ENCODE measurements at places on chromosomes 3 and 15.

DNA sequence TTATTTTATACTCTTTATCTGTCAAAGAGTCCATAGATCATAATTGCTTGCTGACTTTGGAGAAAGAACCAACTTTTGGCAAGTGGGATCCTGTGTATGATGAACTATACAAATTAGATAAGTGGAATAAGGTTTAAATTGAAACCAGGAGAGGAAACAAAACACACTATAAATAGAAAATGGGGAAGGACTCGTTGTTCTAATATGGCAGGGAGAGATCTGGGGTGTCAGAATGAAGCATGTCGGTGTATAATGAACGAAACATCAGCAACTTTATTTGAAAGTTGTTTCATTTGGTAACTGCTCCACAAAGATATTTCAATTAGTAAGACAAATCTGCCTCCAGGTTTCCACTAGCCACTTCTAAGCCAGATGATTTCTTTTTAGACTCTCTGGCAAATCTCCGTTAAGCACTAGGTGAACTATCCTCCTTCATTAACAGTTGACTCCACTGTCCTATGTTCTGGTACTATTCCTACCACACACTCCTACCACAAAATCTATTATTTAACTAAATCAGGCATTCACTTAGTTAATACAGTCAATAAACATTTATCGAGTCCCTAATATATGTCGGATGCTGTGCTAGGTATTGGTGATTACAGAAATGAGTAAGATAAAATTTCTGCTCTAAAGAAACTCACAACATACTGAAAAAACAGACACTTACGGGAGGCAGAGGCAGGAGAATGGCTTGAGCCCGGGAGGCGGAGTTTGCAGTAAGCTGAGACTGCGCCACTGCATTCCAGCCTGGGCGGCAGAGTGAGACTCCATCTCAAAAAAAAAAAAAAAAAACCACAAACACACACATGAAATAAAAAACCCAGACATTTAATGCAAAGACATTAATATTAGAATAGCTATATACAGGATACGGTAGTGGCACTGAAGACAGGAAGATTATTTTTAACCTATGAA lies 20.1 kb downstream of the SLC15A2 start:
- DNase-seq = no peak

DNA sequence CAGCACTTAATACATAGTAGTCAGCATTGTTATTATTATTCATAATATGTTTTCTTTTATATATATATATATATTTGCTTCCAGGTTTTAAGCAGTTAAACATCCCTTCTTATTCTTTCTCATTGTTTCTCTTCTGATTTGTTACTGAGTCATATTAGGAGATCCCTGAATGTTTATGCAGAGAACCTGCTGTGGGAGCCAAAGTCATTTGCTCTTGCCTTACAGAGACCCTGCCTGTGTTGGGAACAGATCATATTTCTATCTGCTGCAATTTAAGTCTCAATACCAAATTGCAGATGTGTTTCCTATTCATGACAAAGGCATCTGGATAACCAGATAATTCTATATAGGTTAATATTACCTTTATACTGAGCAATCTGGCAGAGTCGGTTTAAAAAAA lies 323.0 kb upstream of the UMPS start:
- DNase-seq = no peak

GRCh38 chr3:7682822-7683229 lies 818.8 kb upstream of the LMCD1 start:
- DNase-seq = no peak

GRCh38 chr3:143975554-143976152 lies 4.0 kb downstream of the DIPK2A start:
- no peak for DNase-seq

DNA sequence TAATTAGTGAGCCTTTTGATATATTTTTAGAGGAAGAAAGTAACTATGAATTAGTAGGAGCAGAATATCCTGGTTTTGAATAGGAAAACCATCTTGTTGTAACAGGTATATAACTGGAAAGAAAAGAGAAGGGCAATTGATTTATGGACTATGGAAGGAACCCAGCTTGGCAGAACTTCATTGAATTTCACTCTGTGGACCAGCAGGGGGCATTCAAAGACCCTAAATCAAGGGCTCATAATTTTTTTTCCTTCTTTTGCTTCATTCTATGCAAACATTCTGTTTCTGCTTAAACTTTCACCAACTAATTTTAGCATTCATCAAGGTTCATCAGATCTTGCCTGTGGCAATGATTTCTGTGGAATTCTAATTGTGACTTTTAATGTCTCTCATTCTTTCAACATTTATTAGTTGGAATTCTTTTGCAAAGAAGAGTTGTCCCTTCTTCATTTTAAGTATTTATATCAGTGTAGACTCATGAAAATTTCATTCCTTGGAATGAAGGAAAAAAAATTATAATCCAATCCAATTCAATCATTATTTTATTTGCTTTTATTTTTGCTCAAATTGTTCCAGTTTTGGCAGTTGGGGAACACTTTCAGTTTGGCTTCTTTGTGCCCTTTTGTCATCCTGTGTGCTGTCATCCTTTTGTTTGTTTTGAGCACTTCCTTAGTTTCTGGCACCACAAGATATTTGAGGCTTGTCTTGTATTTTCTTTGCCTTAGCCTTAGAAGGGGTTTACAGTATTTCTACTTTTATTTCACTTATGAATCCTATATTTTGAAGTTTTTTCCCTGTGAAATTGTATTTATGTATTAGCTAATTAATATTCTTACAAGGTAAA lies 30.4 kb downstream of the NXPE3 start:
- DNase-seq = no peak

GRCh38 chr3:62562017-62562416 lies 188.7 kb upstream of the FEZF2 start:
- DNase-seq = no peak

GRCh38 chr3:14214764-14215163 lies 36.1 kb downstream of the LSM3 start:
- no peak for DNase-seq

DNA sequence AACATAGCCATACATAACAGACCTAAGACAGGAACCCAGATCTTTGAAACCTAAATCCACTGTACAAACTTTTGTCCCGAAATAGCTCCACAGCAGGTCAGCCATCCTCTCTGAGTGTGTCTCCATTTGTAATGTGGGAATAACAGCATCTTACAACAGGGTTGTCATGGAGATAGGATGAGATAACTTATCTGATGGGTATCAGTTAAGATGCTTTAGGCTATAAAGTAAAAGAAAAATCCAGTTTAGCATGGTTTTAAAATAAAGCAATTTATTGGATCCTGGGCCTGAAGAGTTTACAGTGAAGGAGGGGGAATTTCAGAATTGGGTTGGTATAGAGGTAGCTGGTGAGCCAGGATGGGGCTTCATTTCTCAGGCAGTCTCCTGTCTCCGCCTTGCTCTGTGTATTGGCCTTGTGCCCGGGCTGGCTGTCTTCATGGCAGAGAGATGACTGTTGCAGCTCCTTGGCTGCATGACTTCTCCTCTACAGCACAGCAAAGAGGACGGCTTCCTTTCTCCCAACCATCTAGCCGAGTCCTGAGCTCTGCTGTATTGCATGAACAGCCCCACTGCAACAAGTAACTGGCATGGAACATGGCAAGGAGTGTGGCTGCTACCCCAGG lies 131.9 kb upstream of the PROK2 start:
- no peak for DNase-seq

DNA sequence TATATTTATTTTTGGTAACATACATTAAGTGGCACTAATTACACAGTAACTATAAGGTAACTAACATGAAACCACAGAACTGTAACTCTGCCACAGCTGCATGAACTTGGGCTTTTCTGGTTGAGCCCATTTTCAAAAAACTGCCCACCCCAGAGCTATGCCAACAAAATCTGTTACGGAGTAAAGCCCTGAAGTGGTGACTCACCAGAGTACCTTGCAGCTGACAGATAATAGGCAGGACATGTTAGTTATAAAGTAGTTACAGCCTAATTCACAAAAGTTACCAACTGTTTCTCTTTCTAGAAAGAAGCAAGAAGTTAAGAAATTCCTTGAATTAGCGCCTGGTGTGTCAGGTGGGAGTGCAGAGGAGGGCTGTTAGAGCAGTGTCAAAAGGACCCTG lies 1.5 kb upstream of the GPX1 start:
- no peak for DNase-seq

- no peak for DNase-seq
These were observed 9.4 kb downstream of the PTPRG start for GRCh38 chr3:61570813-61571212.

All from stimulated activated CD4-positive, alpha-beta T cell treated with anti-CD3 and anti-CD28 coated beads, Interleukin-1b, Interleukin-23, amount 100 ng/mL, for 1 hour (primary cell).